NCI-H526 treated with DMSO at 0.1 percent for 48 hours (cell line): ENCODE measurements at places on chromosomes 1 and 21.

GRCh38 chr21:29678626-29679025 lies 261.2 kb downstream of the GRIK1 start:
- DNase-seq = no peak

DNA sequence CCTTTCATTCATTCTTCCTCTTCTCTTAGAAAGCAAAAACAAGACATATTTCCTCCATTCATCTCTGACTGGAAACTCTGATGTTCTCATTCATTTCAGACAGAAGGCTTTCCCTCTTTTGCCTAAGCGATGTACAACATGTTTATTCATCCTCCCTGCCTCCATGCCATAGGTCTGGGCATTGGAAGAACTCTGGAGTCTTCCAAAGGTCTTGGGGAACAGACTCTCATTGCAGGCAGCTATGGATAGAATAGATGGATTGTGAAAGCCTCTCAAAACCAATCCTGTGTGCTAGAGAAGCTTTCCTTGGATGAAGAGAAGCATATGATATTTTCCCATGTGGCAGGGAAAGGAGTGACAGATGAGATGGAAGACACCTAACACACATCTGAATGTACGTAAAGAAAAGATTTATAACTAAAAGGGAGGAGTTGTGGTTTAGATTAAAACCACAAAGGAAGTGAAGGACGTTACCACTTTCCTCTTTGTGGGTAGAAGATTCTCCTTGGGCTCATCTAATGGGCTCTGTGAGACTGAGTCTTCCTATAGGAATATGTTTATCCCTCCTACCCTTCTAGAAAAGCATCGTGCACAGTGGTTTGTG lies 38.7 kb downstream of the BCL9 start:
- DNase-seq = peak; percentile 94

DNA sequence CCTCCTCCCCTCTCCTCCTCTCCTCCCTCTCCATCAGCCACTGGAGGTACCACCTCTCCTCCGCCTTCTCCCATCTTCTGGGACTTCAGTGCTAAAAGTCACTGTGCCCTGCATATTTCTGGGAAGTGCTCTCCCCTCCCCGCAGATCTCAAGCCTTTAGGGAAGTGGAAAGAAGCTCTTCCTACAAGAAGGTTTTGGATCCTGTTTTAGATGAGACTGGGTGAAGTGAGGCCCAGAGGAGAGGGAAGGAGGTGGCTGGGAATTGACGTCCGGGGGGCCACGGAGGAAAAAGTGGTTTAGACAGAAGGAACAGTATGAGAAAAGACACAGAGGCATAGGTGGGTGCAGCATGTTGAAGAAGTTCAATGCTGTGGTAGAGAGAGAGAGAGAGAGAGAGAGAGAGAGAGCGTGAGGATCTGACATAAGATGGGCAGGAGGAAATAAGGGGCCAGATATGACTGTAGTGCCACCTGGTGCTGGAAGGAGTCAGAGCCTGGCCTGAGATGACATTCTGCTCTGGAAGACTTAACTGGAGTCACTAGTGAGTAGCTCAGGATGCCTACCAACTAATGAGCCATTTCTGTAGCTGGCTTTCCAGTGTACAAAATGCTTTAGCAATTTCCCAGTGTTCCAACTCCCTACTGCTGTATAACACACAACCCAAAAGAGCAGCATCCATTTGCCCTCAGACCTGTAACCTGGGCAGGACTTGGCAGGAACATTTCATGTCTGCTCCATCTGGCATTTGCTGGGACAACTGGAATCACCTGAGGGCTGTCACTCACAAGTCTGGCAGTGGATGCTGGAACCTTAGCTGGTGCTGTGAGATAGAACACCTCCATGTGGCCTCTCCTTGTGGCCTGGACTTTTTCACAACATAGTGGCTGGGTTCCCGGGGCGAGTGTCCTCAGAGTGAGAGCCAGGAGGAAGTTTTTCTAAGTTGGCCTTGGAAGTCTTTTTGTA lies 16.6 kb upstream of the ZSCAN20 start:
- peak; percentile 42 for DNase-seq

- DNase-seq = no peak
These were observed 403.2 kb upstream of the ADAMTS5 start for GRCh38 chr21:27369978-27370571.

DNA sequence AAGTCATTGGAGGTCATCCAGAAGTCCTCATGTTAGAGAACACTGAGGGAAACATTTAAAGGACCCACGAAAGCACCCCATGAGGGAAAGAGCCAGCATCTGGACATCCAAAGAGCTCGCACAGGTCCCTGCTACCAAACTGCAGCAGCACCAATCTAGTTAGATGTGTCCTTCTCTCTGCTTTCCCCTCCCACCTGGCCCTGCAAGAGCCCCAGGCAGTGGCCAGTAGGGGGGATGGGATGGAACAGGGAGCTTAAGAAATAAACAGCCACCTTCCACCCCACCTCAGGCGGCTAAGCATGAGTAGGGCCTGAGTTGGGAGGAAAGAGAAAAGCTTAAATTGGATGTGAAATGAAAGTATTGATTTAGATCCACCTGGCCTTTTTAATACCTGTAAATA lies 175.9 kb upstream of the KCND3 start:
- DNase-seq = no peak

GRCh38 chr1:110085671-110086070 lies 15.2 kb upstream of the ALX3 start:
- no peak for DNase-seq

DNA sequence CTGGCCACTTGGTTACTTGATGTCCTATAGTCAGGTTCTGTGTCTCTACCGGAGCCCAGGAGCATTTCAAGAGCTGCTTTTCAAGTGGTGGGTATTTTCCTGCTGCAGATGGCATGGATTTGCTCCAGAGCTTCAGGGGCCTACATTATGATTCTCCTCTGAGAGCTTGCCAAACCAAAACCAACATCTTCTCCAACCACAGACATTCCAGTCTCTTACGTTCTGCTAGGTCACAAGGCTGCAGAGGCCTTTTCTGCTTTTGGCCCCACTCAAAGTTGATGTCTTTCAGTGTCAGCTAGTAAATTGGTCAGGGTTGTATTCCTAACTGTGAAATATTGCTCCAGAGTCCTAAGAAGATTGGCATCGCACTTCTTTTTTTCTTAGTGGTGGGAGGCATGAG lies 14.7 kb upstream of the AQP10 start:
- DNase-seq = no peak

GRCh38 chr1:168932539-168932938 lies 174.0 kb upstream of the ATP1B1 start:
- no peak for DNase-seq
